ENCODE measurements at places on chromosomes 2 and 18.

DNA sequence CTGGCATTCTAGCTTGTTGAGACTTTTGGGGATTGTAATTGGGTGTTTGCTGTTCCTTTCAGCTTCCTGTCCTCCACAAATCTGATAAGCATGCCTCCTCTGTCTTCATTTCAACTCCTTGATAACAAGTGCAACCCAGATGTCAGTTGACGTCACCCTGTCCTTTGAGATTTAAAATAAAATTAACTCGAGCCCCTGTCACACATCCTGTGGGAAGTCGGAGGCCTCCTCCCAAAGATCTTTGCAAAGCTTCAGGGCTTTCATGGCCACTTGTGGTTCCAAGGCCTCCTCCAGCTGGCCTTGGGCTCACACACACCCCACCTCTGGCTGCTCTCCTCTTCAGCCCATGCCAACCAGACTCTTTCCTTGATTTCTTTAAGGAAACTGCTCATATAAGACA, 69.9 kb upstream of the ITGA6 start:
- DNase-seq: no peak

DNA sequence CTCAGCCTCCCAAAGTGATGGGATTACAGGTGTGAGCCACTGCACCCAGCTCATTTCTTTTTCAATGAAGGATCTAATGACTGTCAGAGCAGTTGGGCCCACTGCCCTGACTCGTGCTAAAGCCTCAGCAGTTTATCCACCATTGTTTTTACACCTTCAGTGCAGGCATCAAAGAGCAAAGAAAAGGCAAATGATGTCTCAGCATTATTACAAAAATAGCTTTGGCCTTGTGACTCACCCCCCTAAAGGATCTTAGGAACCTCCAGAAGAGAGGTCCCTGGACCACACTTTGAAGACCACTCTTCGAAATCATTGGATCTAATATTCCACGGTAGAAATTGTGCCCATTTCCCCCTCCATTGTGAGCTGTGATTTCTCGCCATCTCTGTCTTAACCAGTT, 21.3 kb downstream of the MLPH start:
- no peak for DNase-seq

GRCh38 chr2:70118798-70119454, 31.6 kb downstream of the PCBP1 start:
- peak; percentile 28 for DNase-seq

- DNase-seq: no peak
Observed at GRCh38 chr2:144583381-144583729, 63.4 kb upstream of the ZEB2 start.

- no peak for DNase-seq
Observed at GRCh38 chr18:57951117-57951796, 92.8 kb upstream of the NEDD4L start.

DNA sequence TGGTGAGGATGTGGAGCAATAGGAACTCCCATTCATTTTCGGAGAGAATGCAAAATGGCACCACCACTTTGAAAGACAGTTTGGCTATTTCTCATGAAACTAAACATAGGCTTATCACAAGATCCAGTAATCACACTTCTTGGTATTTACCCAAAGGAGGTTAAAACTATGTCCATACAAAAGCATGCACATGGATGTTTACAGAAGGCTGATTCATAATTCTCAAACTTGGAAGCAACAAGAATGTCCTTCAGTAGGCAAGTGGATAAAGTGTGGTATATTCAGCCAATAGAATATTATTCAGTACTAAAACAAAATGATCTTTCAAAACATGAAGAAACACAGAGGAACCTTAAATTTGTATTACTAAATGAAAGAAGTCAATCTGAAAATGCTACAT, 440.6 kb downstream of the FBXO15 start:
- no peak for DNase-seq

- no peak for DNase-seq
Observed at GRCh38 chr18:35167857-35168256, 73.0 kb upstream of the ZNF397 start.

GRCh38 chr2:59190518-59190917, 949.4 kb upstream of the FANCL start:
- no peak for DNase-seq

DNA sequence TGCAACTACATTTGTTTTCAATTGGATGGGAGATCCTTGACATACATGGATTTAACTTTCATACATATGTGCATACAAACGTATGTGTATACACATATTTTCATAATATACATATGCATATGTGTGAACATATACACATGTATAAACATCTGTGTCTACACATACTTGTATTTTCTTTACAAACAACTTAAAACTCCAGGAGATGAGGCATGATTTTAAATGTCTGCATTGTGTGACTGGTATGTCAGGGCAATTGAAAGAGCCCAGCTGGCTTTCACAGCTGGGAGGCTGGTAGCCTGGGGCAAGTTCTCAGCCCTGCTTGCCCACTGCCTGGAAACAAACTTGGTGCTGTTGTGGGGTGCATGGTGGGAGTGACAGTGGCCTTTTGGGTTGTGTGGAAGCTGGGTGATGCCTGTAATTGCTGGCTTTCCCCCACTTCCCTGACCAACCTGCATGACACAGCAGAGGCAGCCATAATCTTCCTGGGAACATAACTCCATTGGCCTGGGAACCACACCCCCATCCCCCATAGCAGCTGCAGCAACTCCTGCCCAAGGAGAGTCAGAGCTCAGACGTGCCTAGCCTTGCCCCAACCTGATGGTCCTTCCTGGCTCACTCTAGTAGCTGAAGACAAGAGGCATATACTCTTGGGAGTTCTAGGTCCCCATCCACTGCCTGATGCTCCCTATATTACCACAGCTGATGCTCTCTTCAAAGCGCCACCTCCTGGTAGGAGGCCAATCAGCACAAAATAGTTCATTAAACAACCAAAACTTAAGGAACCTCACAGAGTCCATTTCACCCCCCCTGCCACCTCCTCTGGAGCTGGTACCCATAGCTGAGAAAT, 158.3 kb downstream of the CERS6 start:
- no peak for DNase-seq

DNA sequence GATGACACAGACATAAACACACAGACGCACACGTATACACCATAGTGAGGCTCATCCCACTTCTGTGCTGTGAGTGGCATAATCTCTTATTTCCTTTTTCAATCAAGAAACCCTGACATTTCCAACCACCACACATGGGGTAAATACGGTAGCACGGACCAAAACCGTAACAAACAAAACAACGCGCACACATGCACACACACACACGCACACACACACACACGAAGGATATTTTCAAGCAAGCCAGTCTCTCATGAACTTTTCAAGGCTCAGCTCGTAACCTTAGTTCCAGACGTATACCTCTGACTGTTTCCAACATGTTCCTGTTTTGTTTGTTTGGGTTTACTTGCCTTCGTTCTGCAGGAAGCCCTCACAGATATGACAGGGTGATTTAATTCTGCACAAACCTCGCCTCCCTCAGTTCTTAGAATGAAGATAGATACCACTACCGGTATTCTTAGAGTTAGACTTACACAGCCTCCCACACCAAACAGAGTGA, 119.8 kb downstream of the BCL2 start:
- no peak for DNase-seq

GRCh38 chr2:48233005-48233404, 296.9 kb upstream of the STON1 start:
- DNase-seq: no peak
